ENCODE measurements at places on chromosomes 5 and 9.

- DNase-seq = no peak
These were observed 59.0 kb upstream of the NUDT12 start for GRCh38 chr5:103621548-103621930.

GRCh38 chr5:82274343-82275211, 3.6 kb downstream of the RPS23 start:
- DNase-seq = no peak

- DNase-seq = no peak
These were observed 15.1 kb downstream of the CFAP77 start for GRCh38 chr9:132424857-132425674.

GRCh38 chr5:88677943-88678769, 204.8 kb downstream of the MEF2C start:
- no peak for DNase-seq

DNA sequence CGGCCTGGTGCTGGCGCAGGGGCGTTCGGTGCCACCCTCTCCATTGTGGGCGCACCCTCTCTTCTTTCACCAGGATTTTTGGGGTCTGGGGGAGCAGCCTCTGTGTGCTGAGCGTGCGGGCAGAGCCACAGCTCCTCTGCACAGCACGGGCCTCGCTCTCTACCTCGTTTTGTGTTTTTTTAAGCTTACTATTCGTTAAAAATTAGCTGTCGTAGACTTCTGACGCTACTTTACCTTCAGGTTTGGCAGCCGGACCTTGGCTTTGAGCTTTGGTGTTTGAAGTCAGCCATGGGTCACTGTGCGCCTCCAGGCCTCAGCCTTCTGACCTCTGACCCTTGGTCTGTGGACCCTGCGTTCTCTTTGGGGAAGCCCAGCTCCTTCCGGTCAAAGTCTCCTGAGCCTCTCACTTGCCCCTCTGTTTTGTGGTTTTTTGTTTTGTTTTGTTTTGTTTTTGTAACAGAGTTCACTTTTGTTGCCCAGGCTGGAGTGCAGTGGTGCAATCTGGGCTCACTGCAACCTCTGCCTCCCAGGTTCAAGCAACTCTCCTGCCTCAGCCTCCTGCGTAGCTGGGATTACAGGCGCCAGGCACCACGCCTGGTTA, 88.2 kb upstream of the CACNA1B start:
- DNase-seq = no peak

DNA sequence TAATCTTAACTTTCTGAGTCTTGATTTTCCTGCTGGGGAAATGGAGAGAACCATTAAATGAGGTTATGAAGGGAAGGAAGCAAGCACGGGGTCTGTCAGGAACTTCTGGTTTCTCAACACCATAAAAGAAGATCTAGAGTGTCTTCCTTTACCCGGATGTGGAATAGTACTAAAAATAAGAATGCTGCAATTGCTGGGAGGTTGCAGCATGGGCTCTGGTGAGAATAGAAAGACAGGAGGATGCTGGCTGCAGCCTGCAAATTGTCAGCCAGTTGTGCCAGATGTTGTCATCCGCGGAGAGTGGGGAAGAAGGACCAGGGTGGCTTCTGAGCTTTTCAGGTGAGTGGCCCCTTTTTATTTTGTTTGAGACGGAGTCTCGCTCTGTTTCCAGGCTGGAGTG, 69.3 kb upstream of the STC2 start:
- no peak for DNase-seq

DNA sequence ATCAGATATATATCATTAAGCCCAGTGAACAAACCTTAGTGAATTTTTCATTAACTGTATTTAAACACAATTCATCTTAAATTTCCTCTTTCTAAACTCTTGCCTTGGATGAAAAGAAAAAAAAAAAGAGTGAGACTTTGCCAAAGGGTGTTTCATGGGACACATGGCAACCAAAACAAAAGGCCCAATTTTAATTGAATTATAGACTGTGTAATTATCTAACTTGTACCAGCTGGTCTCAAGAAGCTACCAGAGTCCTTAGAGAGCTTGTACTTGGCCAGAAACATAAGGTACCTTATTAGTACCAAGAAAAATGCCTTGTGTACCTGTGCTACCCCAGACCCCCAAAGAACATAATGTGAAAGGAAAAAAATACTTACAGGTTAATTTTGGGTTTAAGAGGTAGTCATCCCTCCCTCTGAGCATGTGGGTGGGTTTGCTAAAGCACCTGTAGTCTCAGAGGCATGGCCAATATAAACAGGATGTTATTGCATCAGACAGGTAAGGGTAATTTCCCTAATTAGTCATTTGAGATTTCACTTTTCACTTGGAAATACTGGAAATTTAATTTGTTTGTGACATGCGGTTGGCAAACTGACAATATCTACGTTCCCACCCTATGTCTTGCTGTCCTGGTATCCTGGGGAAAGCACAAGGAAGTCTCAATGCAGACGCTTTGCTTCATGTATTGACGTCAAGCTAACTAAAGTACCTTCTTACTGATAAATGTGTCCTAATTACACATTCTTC, 90.1 kb downstream of the SNCAIP start:
- DNase-seq = no peak

DNA sequence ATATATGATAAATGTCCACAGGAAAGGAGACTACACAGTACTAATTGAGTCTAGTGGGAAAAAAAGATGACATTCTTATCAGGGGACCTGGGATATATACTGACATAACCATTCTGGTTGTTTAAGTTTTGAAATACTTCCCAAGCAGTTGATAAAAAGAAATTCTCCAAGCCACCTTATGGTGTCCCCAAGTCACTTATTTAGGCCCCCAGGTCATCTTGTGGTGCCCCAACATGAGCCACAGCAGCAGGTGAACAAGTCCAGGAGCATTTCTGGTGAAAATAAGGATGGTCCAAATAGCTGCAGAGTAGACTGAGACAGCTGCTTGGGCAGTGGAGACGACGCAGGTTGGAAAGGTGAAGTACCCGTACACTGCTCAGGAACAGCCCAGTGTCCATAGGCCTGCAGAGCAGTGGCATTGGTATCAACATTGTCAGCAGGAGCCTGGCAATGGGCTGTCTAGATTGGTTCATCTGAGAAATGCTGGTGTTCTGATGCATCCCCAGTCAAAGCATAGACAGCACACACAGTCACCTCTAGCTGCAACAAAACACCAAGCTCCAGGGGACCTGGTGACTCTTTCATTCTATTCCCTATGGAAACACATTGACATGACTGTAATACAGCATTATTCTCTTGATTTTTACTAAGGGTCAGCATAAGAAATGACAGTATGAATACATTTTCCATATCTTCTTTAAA, 430.6 kb downstream of the NR2F1-AS1 start:
- DNase-seq = no peak

- no peak for DNase-seq
These were observed 10.4 kb downstream of the C9orf152 start for GRCh38 chr9:110197330-110198187.

- DNase-seq = no peak
These were observed 97.5 kb upstream of the SSBP2 start for GRCh38 chr5:81848362-81848880.

DNA sequence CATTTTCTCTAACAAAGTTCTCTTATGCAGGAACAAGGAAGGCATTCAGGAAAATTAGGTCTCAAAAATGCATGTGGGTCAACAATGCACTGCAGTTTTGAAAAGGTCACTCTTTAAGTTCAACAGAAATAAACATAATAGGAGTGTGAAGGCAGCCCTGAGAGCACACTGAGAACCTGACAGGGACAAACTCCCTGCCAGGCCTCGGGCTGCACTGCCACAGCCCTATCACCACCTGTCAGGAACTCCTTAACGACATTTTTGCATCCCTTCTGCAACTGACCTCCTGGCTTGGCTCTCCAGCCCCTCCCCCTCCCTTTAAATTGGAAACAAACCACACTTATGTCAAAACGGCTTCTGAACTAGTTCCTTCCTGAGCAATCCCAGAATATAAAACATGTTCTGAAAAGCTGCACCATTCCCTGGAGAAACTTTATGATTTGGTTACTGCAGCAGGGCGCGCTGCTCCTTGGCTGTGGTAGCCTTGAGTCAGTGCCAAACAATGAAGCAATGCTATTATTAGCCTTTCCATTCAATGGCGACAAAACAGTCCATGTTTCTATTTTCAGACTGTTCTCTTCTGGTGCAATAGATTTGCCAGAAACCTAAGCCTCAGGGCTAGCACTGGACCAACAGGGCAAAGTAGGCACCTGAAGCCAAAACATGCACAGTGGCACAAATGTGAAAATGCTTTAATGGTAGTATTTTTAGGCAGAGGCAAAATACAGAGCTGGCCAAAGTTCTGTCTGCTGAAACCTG, 160.1 kb upstream of the ZNF608 start:
- no peak for DNase-seq

GRCh38 chr5:80780761-80781285, 126.0 kb upstream of the DHFR start:
- no peak for DNase-seq

DNA sequence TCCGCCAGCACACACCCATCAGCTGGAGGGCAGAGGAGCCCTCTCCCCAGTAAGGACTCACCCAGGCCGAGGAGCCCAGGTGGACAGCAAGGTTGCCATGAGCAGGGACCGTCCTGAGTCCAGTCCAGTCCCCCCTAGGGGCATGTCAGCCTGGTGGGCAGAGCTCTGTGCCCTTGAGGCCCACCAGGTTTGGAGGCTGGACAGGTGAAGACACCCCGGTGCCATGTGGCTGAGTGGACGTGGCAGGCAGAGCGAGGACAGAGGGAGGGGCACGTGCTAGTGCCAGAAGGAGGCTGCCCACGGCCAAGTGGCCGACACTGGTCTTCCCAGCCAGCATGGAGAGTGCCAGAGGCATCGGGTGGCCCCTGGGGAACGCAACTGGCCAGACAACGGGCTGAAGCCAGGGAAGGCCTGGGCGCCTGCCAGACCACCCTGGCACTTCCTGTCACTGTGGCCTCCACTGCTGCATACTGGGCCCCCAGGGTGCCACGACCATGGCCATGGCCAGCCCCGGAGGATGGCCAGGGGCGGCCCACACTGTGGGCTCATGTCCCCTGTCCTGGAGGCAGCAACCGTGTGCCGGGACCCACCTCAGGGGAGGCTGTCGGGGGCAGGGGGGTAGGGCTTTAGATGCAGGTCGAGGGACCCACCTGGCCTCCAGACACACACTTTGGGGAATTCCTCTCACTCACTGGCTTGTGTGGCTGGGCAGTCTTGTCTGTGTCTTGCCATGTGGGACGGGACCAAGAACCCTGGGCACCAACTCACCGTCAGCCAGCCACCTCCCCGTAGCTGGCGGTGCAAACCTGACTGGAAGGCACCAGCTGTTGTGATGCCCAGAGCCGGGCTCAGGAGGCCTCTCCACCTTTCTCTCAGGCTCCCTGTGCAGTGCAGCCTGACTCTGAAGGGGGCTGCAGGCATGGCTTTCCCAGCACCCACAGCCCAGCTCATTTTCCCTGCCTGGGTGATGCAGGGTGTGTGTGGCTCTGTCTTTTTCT, 42.3 kb upstream of the LPCAT1 start:
- DNase-seq = no peak

DNA sequence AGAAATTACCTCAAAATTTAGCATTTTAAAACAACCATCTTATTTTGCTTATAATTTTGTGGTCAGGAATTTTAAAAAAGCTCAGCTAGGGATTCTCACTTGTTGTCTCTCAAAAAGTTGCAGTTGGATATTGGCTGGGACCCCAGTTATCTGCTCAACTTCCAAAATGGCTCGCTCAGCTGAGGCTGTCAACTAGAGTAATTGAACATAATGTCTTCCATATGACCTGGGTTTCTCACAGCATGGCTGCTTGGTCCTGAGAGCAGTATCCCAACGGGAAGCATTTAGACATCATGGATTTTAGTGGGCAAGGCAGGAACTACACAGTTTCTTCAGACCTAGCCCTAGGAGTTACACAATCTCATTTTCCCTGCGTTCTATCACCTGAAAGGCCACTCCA, 63.6 kb upstream of the SPEF2 start:
- DNase-seq = no peak

GRCh38 chr9:137433349-137433915, 7.7 kb downstream of the ENTPD8 start:
- DNase-seq = no peak

- no peak for DNase-seq
These were observed 501.0 kb upstream of the EDIL3 start for GRCh38 chr5:84885485-84886258.

GRCh38 chr5:35031276-35031675, 16.5 kb downstream of the AGXT2 start:
- DNase-seq = no peak

GRCh38 chr5:108233617-108234155, 148.2 kb downstream of the FBXL17 start:
- no peak for DNase-seq

- no peak for DNase-seq
These were observed 165.1 kb upstream of the S1PR3 start for GRCh38 chr9:88826181-88826580.

- no peak for DNase-seq
These were observed 9.7 kb downstream of the MGAT1 start for GRCh38 chr5:180792965-180793287.

DNA sequence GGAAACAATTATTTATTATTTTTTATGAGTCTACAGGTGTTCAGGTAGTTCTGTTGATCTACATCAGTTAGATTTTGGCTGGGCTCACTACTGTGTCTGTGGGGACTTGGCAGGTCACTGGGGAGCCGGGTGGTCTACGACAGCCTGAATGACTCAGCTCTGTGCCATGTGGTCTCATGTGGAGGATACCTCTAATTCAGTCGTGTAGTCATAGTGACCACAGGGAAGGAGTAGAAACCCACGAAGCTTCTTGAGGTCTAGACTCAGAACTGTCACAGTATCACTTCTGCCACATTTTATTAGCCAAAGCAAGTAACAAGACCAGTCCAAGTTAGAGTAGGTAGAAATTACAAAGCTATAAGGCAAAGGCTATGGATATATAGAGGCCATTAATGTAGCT, 64.7 kb upstream of the GRAMD2B start:
- DNase-seq = peak; percentile 80

- DNase-seq = no peak
These were observed 324.4 kb upstream of the ADAMTSL1 start for GRCh38 chr9:18149471-18150011.

GRCh38 chr9:14056316-14056861, 257.6 kb downstream of the NFIB start:
- DNase-seq = no peak

DNA sequence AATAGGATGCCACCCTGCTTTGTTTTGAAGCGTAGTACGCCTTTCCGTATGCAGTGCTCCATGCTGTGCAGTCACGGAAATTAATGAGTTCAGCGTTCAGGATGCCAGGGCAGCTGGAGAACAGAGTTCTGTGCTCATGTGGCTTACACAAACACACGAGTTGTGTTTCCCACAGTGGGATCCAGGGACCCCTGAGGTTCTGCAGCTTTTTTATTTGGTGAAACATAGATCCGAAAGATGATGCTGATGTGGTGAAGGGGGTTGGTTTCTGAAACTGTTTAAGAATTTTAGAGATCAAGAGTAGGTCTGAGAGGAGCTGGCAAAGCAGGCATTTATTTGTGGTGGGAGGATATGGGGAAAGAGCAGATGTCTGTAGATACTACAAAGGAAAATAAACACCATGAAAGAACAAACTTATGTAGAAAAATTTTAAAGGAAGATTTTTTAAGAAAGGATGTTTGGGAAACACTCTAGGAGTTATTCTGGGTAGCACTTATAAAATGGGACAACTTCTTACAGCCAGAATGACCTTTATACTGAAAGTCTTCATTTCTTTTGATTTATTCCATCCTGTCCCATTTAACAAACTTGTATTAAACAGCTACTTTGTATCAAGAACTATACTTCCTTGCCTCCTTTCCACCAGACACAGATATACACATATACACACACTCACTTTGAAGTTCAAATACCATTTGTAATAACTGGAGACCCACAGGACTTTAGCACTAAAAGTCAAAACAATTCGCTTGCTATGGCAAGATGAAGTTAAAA, 52.7 kb downstream of the ITGA1 start:
- DNase-seq = no peak
